ENCODE measurements at places on chromosomes 7 and 10.

DNA sequence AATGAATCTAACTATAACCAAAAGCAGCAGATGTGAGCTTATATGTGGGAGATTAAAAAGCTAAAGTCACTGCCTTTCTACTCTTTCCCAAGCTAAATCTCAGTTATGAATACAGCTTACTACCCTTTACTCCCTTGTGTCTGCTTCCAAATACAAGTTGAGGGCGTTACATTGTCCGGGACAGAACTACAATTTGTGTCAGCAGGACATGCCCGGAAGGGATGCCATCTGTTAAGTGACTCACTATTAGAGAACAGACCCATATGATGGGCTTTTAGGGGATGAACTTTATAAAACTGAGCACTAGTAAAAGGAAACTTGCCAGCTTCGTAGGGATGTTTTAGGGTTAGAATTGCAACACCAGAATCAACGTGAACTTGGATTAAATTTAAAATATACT lies 299.7 kb upstream of the CSTF2T start:
- no peak for DNase-seq

DNA sequence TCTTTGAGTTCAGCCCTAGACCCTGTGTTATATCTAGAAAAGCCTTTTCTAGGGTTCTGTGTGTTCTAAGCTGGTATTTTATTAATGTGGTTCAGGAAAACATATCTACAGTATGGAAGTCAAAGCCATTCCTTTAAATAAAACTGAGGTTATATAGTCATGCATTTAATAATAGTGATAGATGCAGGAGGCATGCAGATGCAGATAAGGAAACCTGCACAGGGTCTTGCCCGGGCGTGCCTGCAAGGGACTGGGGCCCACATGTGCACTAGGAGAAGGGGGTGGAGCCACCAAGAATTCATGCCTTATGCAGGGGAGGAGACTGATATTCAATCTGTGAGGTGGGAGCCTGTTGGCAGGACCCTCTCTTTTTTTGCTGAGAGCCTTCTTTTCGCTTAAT lies 171.5 kb downstream of the PRPF18 start:
- no peak for DNase-seq

DNA sequence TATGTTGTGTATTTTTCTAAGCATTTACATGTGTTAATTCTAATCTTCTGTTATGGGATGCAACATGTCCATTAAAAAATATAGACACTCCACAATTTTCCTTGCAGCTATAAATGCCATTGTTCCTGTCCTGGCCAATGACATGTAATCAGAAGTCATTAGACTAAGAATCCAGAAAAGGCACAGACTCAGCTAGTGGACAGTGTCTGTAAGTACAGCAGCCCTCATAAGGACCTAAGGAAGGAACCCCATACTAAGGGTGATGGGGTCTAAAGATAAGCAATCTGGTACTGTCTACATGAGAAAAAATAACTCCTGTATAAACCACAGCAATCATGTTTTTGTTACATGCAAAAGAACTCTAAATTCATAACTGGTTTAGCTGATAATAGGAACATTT lies 115.9 kb downstream of the GPR85 start:
- no peak for DNase-seq

GRCh38 chr7:111232249-111233084 lies 141.5 kb downstream of the LRRN3 start:
- no peak for DNase-seq

DNA sequence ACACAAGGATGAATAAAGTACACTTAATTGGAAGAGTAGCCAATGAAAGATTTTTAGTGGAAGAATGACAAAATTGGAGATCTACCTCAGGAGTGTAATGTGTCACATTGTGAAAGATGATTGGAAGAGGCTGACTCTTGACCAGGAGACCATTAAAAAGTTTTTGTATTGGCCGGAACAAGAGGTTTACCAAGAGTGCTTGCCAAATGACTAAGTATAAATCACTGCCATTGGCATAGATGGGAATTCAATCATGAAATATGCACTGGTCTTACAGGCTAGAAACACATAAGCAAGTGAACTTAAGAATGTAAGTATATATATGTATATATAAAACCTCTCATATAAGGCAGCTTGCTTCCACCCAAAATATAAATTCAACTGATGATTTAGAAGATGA lies 58.7 kb upstream of the TFEC start:
- no peak for DNase-seq

- DNase-seq: no peak
Measured at GRCh38 chr10:121284936-121285335, 313.3 kb downstream of the FGFR2 start.

DNA sequence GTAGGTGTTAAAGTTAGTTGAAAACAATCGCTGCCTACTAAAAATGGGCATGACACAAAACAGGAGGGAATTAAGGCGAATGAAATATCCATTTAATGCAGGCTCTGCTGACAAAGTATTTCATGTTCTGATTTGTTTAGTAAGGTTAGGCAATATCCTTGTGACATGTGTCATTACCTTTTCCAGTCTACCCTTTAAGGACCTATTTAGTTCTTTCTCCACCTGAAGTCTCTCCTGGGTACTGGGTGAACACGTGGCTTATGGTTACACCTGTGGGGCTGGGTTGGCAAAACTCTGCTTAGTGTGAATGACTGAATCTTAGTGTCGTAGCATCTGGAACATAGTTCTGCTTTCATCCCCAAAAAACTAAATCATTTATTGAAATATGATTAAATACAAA lies 313.5 kb downstream of the CCDC3 start:
- no peak for DNase-seq

- no peak for DNase-seq
Measured at GRCh38 chr7:150823043-150823442, 22.5 kb downstream of the TMEM176A start.

GRCh38 chr7:55075464-55076021 lies 56.7 kb downstream of the EGFR start:
- DNase-seq: no peak

DNA sequence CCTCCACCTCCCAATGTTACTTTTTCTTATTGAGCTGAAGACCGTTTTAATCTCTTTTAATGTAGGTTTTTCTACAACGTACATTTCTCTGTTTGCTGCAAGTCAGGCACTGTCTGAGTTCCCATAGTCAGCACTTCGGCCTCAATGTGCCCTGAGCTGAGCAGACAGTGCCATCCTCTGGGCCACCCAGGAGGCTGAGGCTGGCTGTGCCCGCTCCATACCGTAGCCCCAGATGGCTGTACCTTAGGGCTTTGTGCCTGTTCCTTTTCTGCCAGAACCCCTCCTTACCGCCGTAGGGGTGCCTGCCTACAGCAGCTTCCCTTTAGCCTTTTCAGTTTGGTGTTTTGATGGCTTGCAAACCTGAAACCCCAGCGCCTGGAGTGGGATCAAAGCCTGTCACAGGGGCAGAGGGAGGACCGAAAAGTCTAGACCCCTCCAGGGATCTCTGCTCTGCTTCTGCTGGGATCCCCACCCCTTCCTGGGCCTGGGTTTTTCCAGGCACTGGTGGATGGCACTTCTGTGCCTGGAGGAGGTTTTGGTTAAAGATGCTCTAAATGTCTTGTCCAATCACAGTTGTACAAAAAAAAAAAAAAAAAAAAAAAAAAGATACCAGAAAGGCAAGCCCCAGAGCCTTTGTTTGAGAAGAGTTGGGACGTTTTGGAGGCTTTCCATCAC lies 9.0 kb downstream of the AGAP3 start:
- no peak for DNase-seq

Measured in SJSA1 (cell line).